ENCODE measurements at places on chromosomes 3 and 15.

DNA sequence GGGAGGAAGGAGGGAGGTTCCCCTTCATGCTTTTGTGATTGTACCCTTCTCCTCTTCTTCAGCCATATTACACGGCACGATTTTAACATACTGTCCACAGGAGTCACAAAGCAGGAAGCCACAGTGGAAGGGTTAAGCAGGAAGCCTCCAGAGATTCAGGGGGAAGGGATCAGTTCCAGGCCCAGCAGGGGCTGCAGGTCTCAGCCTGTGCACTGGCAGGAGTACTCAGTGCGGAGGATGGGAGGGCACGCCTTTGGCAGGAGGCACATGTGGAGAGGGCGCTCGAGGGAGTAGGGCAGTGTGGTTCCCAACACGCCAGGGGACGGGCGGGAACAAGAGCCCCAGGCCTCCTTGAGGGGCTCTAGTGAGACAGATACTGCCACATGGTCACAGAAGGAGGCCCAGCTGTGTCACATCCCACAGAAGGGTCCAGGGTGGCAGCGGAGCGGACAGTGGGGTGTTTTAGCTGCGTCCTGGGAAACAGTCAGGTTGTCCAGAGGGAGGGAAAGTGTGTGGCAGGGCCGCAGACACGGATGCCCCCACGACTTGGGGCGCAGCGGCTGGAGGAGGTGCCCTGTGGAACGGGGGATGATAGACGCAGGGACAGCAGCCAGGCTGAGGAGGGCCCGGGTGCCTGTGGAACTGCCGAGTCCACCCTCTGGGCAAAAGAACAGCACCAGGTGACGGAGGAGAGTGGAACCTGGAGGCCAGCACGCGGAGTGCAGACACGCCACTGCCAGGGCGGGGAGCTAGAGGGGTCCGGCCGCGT lies 77.5 kb downstream of the CHSY1 start:
- DNase-seq = no peak

DNA sequence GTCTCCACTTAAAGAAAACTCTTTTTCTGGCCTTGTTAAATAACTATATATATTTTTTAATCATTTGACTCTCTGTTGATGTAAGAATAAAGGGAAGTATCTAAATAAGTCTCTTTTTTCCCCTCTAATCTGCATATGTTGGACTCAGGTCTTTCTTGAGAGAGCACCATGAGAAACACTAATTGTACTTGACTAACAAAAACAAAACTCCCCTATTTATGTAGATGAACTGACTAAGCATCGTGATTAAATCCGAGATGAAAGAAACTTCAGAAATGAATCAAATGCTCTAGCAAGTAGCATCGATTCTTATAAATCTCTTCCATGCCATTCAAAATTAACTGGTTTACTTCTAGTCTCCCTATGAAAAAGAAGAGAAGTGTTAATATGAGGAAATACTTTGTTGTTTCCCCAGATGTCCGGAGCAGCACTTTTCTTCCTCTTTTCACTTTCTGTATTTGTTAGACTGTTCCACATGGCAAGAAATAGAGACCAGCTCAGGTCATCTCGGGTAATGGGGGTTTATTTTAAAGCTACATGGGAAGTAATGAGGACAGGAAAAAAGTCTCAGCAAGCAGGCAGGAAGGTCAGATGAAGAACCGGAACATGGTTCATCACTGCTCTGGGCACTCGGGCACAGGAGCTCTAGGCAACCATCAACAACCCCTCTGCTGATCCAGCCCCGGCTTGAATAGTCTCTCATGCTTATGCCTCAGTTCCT lies 288.3 kb downstream of the CNTN6 start:
- DNase-seq = no peak

- peak; percentile 63 for DNase-seq
Measured at GRCh38 chr3:177928172-177928873, 607.9 kb upstream of the KCNMB2 start.

GRCh38 chr15:96766366-96766765 lies 435.9 kb downstream of the NR2F2 start:
- no peak for DNase-seq

DNA sequence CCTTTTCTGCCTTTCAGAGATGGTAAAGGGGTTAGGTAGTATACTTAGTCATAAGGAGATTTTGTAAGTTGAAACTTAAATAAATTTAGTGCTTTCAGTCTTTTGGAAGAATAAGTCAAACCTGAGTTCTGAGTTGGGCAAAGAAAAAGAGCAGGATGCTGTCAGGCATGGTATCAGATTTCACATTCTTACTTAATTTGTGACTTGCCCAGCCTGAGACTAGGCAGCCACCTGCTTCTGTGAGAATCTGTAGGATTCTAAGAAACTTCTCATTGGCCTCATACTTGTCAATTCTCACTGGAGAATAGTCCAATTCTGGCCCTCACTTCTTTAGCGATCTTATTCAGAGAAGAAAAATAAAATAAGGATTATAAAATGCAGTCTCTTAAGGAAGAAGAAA lies 577.5 kb downstream of the DIPK2A start:
- no peak for DNase-seq

GRCh38 chr15:24985224-24985623 lies 30.4 kb downstream of the SNRPN start:
- DNase-seq = no peak

GRCh38 chr3:181935915-181936314 lies 224.2 kb downstream of the SOX2 start:
- DNase-seq = no peak

DNA sequence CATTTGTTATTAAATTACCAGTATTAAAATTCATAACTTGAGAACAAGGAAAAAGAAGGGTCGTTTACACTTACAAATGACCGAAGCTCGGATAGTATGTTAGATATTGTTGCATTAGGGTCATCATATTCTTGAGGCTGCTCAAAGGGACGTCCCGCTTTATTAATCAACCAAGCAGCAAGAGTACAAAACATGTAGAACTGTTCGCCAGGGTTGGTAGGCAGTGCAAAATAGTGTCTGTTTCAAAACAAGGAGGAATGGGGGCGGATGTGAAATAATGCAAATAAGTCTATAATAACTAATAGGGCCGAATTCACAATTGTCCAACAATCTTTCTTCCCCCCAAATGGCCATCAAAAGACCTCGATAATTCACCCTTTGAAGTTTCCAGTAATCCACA lies 2.9 kb downstream of the IFT57 start:
- no peak for DNase-seq

DNA sequence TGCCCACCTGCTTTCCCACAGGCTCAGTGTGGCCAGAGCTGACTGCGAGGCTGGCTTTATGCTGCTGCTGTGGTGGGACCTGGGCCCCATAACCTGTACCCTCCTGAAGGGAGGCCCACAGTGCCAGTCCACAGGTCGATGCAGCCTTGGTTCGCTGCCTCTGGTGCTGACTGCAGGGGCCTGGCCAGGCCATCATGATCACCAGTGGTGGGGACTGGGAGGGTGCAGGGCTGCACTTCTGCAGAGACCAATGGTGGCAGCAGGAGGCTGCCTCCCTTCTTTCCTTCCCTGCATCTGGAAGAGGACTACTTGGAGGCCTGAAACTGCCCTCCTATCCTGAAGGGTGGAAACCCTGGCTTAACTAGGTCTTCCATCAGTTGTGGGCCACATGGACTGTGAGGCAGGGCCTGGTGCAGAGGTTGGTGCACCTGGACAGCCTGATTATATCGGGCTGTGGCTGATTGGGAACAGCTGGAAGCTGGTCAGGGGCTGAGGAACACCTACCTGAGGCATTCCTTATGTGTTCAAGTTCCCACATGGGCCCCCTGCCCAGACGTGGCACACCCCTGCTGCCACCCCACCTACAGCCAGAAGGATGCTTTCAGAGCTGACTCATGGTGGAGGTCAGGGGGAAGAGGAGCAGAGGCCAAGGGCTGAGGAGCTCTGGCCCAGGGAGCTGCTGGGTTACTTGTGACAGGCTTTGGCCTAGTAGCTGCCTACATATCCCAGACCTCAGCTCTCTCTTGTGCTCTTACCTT lies 29.8 kb downstream of the POMGNT2 start:
- DNase-seq = no peak

DNA sequence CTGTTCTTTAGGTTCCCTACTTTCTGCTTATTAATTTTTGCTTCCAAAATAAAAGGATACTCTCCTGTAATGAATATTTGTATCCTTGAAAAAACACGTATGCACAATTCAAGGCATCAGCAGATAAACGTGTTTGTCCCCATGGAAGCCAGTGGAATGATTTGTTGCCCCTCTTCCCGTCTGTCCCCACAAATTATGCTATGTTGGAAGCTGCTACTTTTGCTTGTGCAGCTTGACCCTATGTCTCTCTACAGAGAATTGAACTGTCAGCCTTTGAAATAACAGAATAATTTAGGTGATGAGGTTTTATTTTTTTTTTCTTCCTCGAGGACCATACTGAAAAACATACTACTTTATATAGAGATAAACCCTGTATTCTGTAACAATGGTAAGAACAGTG lies 401.5 kb upstream of the GOLIM4 start:
- no peak for DNase-seq

GRCh38 chr3:41193794-41194539 lies 5.3 kb upstream of the CTNNB1 start:
- DNase-seq = no peak

GRCh38 chr3:5055357-5056110 lies 66.6 kb upstream of the ARL8B start:
- DNase-seq = no peak

DNA sequence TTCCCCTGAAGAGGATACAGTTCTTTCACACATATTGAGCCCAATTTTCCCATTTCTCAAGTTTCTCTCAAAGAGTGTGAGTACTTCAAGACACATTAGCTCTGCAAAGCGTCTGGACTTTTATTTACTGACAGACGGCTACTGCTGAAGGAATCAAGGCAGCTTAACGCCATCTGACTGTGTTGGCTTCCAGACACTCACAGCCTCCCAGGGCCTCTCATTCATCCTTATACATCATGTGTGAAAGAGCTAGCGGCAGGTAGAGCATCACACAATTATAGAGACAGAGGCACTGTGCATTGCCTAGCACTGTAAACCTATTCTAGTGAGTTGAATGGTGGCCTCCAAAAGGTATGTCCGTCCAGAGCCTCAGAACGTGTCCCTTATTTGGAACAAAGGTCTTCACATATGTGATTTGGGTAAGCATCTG lies 284.1 kb upstream of the STT3B start:
- DNase-seq = no peak

DNA sequence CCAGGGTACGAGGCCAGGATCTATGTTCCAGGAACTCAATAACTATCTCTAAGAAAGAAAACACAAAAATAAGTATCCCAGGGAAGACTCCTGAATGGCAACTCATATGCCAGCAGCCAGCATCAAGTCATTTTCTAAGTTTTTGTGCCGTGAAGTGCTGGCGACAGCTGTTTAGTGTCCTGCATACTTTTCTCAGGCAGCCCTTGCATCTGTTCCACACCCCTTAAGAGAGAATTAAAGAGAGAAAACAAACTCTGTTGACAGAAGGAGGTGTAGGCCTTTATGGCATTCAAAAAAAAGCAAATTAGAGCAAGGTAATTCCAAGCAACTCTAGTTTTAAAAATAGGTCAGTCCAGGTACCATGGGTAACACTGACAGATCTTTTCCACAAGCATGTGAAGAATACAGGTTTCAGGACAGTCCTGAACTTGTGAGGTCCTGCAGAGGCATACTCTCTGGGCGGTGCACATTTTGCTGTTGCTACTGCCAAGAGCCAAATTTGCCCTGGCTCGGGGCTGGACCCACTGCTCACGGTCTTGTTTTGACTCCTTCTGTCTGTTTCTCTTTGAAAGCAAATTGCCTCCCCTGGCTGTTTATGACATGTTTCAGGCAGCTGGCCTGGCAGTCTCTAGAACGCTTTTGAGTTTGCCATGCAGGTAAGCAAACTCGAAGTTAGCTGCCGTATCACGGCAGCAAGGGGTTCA lies 252.1 kb upstream of the ADAMTS9 start:
- DNase-seq = no peak

DNA sequence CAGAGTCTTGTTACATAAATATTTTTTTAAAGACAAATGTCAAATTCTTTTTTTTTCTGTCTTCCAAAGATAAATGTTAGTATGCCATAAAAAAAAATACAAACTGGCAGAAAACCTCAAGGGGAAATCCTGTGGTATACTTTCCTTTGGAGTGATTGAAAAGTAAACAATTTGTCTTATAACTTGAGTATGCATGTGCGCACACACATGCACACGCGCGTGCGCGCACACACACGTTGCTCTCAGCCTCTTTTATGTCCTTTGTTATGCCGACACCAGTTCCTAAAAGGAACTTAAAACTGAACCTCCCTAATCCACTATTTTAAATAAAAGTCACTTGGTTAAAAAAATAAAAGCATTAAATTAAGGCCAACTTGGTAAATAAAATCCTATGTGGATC lies 58.1 kb downstream of the TGFBR2 start:
- DNase-seq = no peak

GRCh38 chr15:41558400-41559238 lies at the start of gene TYRO3:
Gene TYRO3 (plus strand): TSS chr15:41559212. CDS start chr15:41559258, 46 bp downstream.
- peak; percentile 8 for DNase-seq

- no peak for DNase-seq
Measured at GRCh38 chr15:66855041-66855440, 153.0 kb downstream of the SMAD6 start.
